ENCODE measurements at places on chromosomes 3 and 15.

- DNase-seq = no peak
Measured at GRCh38 chr3:12924437-12924836, 83.1 kb upstream of the RPL32 start.

- DNase-seq = no peak
Measured at GRCh38 chr3:24226397-24226796, 268.3 kb downstream of the THRB start.

DNA sequence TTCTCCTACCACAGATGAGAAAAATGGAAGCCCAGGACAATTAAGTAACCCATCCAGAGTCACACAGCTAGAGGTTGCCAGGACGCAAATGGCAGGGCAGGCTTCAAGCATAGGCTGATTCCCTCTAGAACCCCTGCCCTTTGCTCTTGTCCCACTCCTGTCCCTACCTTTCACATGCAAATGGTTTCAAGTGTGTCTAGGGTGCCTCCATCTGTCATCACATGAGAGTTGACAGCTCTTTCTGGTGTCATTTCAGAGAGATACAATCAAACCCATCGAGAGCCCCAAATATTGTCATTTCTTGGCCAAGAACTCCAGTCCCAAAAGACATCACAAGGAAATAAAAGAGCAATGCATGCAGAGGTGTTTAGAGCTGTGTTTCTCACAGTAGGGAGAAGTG is 23.7 kb downstream of the CCDC12 start:
- no peak for DNase-seq

- no peak for DNase-seq
Measured at GRCh38 chr3:15281817-15282216, 50.6 kb downstream of the SH3BP5 start.

GRCh38 chr3:61565569-61565968 is 4.2 kb downstream of the PTPRG start:
- no peak for DNase-seq

GRCh38 chr3:44516230-44516629 is 38.8 kb upstream of the ZNF445 start:
- DNase-seq = no peak

- peak; percentile 53 for DNase-seq
Measured at GRCh38 chr3:39267631-39268548, 11.9 kb downstream of the CX3CR1 start.

- DNase-seq = no peak
Measured at GRCh38 chr3:37198996-37199395, 24.6 kb upstream of the LRRFIP2 start.

- DNase-seq = no peak
Measured at GRCh38 chr3:136898549-136898948, 36.5 kb downstream of the NCK1 start.

DNA sequence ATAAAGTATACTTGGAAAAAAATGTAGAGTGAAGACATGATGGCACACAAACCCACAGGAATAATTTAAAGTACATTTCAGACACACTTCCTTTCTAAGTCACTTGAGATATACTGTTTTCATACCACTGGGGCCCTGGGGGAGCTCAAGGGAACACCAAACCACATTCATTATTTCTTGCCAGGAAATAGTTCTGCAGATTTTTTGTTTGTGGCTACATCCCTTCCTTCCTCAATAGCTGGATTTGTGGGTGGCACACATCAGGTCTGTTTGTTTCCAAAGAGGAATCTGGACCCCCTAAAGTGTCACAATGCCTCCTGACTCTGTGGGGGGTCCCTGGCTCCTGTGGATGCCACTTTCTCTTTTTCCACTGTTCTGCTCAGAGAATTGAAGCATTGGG is 153.5 kb upstream of the COL8A1 start:
- no peak for DNase-seq

GRCh38 chr15:36601497-36601932 is 22.1 kb downstream of the CDIN1 start:
- DNase-seq = no peak

GRCh38 chr3:81741216-81741615 is 20.2 kb downstream of the GBE1 start:
- no peak for DNase-seq

- no peak for DNase-seq
Measured at GRCh38 chr3:172515130-172515918, 7.9 kb downstream of the TNFSF10 start.

- DNase-seq = no peak
Measured at GRCh38 chr3:139538733-139539132, 809 bp downstream of the RBP1 start.
